Stimulated activated CD4-positive, alpha-beta T cell treated with anti-CD3 and anti-CD28 coated beads, TNF-alpha, amount 100 ng/mL, for 24 hours (primary cell): ENCODE measurements at places on chromosomes 4 and X.
A peak's percentile ranks its signal among the peaks of the same experiment; 100 is the strongest.

- peak; percentile 12 for DNase-seq
These were observed 208.4 kb downstream of the NWD2 start for GRCh38 chr4:37452952-37453280.

GRCh38 chr4:169314906-169315305 lies 44.1 kb upstream of the SH3RF1 start:
- DNase-seq = no peak

- DNase-seq = no peak
These were observed 3.6 kb upstream of the FHL1 start for GRCh38 chrX:136143711-136144110.

- DNase-seq = no peak
These were observed 34.7 kb downstream of the TMPRSS11A start for GRCh38 chr4:67928546-67928945.

- DNase-seq = no peak
These were observed 10.4 kb upstream of the CDK16 start for GRCh38 chrX:47208108-47208507.

DNA sequence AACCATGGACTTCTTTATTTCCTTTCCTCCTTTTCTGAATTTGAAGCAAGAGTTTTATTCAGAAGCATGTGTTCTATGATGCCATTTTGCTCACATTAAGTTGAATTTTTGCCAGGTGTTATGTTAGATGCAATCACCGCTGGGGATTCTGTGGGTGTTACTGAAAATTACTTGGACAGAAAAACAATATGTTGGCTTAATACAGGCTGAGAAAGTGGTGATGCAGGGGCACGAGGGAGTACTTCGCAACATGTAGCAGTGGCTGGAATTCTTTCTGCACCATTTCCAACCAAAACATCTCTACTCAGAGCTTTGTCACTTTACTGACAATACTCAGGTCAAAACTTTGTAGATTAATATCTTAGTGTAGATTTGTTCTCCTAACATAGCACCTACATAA lies 109.2 kb upstream of the PCDH18 start:
- DNase-seq = no peak

- no peak for DNase-seq
These were observed 2254.4 kb downstream of the ARAP2 start for GRCh38 chr4:33989820-33990443.

DNA sequence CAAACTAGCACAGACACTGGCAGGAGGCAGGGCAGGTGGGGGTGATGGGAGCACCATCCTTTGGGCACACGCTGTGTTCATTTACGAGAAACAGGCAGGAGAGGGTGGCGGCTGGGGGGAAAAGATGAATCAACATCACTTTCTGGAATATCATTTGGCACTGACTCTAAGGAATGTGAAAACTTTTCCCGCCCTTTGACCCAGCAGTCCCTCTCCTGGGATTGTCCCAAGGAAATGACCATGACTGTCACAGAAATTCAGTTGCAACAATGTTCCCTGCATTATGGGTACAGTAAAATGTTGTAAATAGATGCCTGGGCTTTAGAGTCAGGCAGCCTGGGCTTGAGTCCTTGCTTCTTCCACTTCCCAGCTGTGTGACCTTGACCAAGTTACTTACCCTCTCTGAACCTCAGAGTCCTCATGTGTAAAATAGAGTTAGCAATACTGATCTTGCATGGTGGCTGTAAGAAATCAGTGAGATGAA lies 58.6 kb downstream of the ABLIM2 start:
- no peak for DNase-seq

DNA sequence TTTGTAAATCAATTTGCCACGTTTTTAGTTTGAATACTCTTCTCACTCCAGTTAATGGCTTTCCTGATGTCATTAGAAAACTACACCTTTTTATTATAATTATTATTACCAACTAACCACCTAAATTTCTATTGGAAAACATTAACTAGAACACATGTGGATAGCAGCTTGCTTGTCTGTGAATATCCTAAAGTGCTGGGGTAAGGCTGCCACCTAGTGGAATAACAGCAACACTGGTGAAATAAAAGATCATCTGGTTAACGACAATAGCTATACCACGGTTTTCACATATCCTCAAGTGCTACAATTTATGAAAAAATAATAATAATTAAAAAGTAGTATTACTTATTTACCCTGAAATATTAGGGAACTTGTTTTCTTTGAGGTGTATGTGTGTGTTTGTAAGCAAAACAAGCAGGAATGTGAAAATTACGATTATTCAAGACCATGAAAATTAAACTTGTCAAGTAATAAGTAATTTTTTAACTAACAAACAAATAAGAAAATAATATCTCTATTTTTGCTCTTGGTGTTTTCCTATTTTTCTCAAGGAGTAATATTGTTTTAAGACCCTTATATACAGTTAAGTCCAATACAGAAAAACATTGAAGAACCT lies 130.1 kb upstream of the TECRL start:
- DNase-seq = no peak
